ENCODE measurements at places on chromosomes 7 and 10.

DNA sequence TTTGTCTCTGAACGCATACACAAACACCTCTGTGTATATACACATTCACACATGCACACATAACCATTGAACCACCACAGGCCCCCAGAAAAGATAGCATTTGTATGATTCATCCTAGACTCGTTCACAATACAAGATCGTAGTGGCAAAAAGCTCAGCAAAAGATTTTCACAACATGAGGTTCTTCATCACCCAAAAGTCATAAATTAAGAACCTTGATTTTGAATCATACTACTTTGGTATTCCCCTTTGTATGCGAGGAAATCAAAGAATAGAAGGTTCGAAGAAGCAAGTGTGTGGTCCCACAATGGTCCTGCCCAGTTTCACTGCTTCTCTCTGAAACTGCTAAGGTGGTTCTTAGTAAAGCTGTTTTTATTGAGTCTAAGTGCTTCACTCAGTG lies 200.7 kb downstream of the CELF2 start:
- DNase-seq: no peak

DNA sequence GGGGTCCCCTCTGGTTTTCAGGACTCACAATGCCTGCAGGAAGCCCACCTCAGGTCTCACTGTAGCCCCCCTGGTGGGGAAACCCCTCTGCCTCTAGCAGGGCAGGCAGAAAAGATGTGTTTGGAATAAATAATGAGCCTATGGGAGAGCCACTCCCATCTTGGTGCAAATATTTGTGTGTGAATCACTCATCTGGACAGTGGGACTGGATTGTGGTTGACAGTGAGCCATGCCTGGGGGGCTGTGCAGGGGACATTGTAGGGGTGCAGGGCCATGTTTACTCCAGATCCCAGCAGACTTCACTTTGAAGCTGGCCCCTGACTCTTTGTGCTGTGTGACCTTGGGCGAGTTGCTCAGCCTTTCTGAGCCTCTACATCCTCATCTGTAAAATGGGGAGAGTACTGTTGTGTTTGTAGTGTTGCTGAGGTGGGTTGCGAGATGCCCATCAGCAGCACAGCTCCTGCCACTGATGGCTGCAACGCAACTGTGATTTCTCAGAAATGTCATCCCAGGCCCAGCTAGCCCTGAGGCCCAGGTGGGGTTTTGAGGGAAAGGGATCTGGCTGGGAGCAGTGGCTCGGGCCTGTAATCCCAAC lies 20.7 kb downstream of the GTF2IRD1 start:
- no peak for DNase-seq

GRCh38 chr7:2517026-2517425 lies 2.5 kb upstream of the LFNG start:
- no peak for DNase-seq

GRCh38 chr7:2172311-2173188 lies 60.2 kb downstream of the MAD1L1 start:
- no peak for DNase-seq

DNA sequence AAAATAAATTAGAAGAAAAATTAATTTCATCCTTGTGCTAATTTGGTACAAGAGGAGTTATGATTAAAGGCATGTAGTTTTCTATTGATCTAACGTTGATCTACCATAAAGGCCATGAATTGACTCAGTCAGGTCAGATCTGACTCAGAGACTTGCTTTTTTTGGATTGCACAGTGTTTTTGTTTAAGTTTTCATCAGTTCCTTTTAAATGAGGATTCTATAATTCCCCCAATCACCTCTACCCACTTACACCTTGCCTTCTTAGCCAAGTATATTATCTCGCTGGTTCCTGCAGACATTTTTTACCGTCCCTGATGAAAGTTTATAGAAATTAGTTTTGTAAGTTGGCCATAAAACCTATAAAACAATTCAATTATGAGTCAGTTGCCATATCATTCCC lies 132.4 kb upstream of the PALS2 start:
- no peak for DNase-seq

DNA sequence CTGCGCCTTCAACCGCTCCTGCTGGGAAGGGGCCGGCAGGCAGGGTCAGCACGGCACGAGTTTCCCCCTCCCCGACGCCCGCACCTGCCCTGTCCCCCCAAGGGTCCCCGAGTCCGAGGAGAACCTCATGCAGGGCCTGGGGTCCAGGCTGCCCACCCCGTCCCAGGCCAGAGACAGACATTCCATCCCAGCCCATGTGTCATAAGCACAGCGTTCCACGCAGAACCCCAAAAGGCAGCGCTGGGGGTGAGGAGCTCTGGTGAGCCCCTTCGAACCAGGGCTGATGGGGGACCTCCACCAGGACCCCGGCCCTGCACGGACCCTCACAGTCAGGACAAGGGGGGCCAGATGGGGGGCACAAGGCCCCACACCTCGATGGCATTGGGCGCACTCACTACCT lies 49.2 kb downstream of the TNRC18 start:
- no peak for DNase-seq

DNA sequence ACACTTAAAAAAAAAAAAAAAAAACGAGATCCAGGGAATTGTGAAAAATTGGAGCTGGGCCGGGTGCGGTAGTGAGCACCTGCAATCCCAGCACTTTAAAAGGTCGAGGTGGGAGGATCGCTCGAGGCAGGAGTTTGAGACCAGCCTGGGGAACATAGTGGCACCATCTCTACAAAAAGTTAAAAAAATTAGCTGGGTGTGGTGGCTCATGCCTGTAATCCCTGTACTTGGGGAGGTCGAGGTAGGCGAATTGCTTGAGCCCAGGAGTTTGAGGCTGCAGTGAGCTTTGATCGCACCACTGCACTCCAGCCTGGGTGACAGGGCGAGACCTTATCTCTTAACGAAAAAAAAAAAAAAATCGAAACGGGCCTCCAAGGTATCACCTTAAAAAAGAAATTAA lies 2.0 kb downstream of the CLDN4 start:
- DNase-seq: no peak

GRCh38 chr10:102010961-102011360 lies 45.0 kb downstream of the ARMH3 start:
- no peak for DNase-seq

GRCh38 chr7:50329775-50330174 lies 25.3 kb downstream of the IKZF1 start:
- no peak for DNase-seq

GRCh38 chr10:43940898-43941837 lies 292.5 kb upstream of the ZNF32 start:
- DNase-seq: no peak

- DNase-seq: no peak
Measured at GRCh38 chr10:132005147-132005546, 23.4 kb upstream of the BNIP3 start.

DNA sequence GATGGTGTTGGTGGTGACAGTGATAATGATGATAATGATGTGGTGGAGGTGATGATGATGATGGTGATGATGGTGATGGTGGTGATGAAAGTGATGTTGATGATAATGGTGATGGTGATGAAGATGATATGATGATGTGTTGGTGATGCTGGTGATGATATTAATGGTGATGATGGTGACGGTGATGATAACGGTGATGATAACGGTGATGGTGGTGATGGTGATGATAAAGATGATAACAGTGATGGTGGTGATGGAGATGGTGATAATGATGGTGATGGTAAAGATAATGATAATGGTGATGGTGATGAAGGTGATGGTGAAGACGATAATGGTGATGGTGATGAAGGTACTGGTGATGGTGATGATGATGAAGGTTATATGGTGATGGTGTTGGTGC lies 76.6 kb downstream of the UNCX start:
- no peak for DNase-seq

GRCh38 chr7:96596120-96596826 lies 113.4 kb downstream of the SEM1 start:
- peak; percentile 99 for DNase-seq

- no peak for DNase-seq
Measured at GRCh38 chr7:109094-109493, 83.3 kb upstream of the FAM20C start.

DNA sequence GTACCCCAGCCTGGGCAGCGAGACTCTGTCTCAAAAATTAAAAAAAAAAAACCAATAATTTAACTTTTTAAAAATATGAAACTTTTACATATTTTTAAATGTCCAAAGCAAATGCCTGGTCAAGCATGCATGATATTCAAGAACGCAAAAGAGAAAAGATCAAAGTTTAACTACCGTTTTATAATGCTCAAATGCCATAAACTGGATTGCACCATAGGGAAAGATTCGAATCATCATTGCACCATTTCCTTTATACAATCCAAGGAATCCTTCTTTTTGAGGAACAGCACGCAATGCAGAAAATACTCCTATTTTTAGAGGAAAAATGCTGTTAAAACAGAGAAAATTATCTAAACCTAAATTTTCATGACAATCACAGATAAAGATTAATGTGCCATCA lies 20.9 kb downstream of the SLC25A16 start:
- no peak for DNase-seq

GRCh38 chr10:36491926-36492325 lies 633.5 kb upstream of the ANKRD30A start:
- DNase-seq: no peak

DNA sequence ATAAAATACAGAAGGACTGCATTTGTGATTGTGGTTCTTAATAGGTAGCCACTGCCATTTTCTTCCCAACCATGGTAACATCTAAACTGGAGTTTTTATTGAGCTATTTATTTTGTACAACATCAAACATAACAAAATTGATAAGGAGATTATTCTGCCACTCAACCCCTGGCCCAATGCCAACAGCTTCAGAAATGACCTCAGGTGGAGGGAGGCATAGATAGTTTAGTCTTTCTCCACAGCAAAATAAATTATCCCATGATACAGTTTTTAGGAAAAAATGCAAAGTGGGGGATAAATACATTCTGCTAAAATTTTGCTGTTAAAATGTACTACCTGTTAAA lies 57.6 kb downstream of the LRRTM3 start:
- peak; percentile 1 for DNase-seq

GRCh38 chr10:12212454-12212853 lies 16.5 kb downstream of the CDC123 start:
- no peak for DNase-seq

DNA sequence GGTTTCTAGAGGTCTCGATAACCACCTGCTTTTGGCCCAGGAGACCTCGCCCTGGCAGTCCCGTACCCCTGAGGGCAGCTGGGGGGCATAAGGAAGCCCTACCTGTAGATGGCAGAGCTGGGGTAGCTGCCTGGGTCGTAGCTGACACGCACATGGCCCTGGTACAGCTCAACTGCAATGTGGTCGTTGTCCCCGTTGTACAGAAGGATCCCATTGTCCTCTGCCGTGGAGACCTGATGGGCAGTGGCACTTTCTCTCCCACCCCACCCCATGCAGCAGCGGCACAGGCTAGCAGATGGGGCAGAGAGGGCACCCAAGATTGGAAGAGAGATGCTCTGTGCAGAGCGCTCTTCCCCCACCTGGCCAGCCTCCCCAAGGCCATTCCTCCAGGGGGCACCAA lies 172.5 kb downstream of the LCOR start:
- no peak for DNase-seq

- no peak for DNase-seq
Measured at GRCh38 chr10:129962031-129962871, 1.8 kb downstream of the EBF3 start.

DNA sequence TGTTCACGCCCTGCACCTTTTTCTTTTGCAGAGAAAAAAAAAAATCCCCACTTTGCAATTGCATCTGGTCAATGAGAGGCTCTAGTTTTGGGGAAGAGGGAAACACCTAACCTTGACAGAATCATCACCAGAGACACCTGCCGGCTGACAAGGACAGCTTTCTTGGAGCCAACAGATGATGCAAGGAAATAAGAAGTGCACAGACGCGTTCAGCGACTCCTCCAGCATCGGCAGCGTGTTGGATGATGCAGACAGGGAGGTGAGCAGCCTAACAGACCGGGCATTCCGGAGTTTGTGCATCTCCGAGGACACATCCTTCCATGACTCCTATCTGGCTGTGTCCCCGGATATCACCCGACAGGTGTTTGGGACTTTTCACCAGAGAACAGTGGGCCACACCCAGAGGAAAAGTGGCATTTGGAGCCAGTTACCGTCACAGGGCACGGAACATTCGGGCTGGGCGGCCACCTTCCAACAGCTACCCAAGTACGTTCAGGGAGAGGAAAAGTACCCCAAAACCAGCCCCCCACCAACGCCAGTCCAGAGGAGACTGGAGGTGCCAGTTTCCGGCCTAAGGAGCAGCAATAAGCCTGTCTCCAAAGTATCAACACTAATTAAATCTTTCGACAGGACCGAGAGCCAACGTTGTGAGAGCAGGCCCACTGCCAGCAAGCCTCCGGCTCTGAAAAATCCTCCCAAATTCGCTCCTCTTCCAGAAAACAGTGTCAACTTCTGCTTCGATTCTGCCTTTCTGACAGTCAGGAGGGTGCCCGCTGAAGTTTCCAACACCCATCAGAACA lies 23.6 kb downstream of the C10orf71 start:
- DNase-seq: no peak

DNA sequence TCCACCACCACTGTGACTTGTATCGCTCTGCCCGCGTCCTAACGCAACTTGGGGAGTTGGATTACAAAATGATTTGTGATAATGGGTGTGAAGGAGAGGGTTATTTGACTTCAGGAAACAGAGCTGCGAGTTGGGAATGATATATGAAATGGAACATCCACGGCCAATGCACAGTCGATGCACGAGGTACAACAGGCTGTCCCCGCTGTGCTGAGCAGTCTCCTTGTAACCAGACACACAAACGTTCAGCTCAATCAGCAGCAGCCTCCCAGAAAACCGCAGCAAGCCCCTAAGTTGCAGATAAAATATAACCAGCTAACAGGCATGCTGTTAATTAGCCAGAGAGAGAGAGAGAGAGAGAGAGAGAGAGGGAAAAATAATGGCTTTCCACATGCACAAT lies 332.7 kb upstream of the MGMT start:
- DNase-seq: no peak
